ENCODE measurements at places on chromosomes 4 and X.

- no peak for DNase-seq
These were observed 70.3 kb downstream of the ANXA10 start for GRCh38 chr4:168162604-168163003.

GRCh38 chr4:150278206-150278605 lies 200.0 kb downstream of the DCLK2 start:
- no peak for DNase-seq

- no peak for DNase-seq
These were observed 73.0 kb upstream of the NR3C2 start for GRCh38 chr4:148515248-148515647.

DNA sequence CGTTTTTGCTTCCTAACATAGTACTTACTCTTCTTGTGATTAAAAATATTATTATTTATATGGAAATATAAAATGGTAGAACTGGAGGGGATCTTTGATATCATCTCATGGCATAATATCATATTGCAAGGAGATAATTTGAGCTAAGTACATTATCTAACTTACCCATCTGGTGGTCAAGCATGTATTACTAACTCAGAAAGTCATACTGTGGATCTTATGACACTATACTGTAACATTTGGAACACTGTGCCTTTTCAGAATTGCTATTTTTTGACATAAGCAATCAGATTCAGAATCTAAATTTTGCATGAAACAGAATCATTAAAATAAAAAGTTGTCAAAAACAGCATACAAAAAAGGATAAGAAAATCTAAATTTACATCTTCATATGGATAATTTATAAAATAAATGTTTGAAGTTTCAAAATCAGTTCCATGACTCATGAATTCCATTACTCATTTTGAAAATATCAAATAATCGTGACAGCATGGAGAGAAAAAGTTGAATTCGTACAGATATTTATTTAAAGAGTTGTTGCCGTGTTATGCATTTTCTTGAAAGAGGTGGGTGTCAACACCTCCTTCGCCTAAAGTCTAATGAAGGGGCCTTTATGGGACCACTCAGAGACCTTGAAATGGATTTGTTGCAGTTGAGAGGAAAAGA lies 928.1 kb downstream of the PDHA2 start:
- no peak for DNase-seq

DNA sequence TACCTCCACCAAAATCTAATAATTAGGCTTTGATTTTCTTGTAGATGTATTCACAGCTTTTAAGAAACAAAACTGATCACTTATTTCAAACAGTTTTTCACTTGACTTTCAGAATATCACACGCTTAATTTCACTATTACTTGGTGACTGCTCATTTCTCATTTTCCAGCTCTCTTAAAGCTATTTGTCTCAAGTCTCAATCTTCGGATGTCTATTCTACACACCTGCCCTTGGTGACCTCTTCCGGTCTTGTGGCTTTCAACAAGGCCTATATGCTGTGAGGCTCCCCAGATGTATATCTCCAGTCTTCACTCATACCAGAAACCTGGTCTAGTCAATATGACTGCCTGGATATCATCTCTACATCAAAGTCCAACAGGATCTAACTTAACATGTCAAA lies 34.9 kb upstream of the ANXA10 start:
- DNase-seq: no peak

DNA sequence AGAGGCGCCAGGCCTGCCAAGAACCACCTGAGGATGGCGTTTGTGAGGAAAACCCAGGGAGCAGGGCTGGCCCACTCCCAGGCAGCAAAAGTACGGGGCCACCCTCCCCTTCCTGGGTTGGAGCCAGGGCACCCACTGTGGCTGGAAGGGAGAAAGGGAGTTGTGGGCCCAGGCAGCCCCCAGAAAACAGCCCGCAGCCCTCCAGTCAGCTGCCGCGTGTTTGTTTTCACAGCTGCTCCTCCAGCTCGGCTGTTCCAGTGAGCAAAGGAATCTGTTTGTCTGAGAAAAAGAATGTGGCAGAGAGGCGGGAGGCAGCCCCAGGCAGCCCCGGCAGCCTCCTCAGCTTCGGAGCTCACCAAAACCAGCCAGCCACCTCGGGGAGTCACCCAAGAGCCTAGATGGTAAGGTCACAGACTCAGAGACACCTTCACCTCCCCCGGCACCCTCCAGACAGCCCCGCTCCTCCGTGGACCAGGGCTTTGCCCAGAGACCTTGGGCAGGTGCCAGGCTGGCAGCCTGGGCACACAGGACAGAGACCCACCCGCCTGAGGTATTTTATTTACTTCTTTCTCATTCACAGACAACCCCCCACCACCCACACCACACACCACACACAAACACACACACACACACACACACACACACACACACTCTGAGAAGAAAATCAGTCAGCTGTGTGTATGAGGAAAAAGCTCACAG lies 338.1 kb downstream of the BCOR start:
- DNase-seq: no peak

DNA sequence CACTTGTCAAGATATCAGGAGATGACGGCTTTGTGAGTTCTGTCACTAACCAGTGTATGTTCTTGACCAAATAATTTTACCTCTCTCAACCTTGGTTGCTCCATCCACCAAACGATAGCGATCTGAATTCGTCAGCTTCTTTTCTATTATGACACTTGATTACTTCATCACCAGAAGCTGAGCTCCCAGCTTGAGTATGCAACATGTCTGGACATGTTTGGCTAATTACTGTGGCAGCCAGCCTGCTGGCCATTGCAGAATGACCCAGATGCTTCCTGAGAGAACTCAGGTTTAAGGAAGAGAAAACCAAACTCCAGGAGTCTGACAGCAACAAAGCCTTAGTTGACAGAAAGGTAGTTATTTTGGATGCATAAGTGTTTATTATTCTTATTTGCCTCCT lies 46.4 kb upstream of the PARM1 start:
- DNase-seq: no peak

GRCh38 chr4:38582445-38582844 lies 81.6 kb upstream of the KLF3 start:
- no peak for DNase-seq

DNA sequence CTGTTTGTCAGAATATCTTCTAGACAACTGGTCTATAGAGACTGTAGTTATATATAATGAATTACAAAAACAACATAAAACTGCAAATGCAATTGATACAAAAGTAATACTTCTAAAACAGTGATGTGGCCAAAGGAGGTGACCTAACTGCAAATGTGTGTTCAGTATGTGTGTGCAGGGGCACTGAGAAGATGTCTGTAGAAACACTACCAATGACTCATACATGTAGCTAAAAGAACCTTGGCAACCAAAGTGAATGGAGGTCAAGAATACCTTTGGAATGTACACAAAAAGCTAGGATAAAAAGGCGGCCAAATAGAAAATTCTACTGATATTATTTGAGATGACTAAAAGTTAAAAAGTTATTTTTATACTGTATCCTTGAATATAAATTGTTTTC lies 261.8 kb downstream of the CAMK2D start:
- DNase-seq: no peak

- DNase-seq: no peak
These were observed 76.6 kb downstream of the ANXA3 start for GRCh38 chr4:78627966-78628678.

DNA sequence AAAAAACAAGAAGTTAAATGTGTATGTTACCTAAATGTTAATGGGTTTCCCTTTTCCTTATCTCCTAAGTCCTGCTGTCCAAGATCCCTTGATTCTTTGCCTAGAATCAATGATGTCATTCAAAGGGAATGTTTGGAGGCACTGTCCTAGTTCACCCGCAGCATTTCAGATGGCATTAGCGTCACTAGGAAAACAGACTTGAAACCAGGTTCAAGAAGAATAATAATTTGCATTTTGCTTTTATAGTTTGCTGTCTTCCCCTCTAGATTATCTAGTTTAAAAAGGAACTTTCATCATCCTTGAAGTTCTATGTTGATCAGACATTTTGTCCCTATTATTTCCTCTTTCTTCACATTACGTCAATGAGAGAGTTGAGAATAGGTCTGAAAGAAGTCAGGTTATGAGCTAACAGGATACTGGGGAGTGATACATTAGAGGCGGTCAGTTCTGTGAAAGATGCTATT lies 234.1 kb upstream of the PGRMC2 start:
- no peak for DNase-seq

GRCh38 chr4:2367626-2368025 lies 50.8 kb downstream of the ZFYVE28 start:
- DNase-seq: peak; percentile 48

- no peak for DNase-seq
These were observed 300.4 kb upstream of the CPEB2 start for GRCh38 chr4:14701896-14702295.

GRCh38 chr4:25351777-25352416 lies 25.2 kb upstream of the ANAPC4 start:
- no peak for DNase-seq

DNA sequence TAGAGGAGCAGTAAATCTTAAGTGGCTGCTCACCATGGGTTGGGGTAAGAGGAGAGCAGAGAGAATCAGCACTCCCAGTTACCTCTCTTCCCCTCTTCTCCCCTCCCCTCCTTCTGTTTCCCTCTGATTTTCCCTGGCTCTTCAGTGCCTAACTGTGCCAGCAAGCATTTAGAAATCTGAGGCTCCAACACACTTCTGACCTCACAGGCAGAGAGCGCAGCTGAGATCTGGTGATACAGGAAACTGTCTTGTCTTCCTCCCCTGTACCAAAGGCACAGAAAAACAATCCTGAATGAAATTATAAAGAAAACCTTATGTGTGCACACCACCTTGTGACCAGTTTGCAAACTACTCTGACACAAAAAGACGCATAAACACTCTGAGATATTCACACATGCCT lies 82.4 kb upstream of the SMIM10 start:
- DNase-seq: no peak

- peak; percentile 65 for DNase-seq
These were observed 30.8 kb downstream of the NBDY start for GRCh38 chrX:56759736-56760409.

DNA sequence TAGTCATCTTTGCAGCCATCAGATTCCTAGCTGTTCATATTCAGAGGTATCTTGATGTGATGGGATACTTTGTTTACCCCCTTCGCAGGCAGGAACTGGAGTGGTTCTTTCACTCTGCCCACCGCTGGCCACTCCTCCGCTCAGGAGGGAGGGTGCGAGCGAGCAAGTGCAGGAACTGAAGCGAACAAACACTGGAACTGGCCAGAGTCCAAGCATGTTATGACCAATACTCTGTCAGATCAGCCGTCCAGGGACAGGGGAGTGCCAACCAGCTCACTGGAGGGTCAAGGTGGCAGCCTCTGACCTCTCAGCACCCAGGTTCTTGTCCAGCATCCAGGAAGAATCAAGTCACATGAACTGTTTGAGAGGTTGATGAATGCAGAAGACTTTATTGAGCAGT lies 18.0 kb upstream of the MANBA start:
- DNase-seq: no peak

DNA sequence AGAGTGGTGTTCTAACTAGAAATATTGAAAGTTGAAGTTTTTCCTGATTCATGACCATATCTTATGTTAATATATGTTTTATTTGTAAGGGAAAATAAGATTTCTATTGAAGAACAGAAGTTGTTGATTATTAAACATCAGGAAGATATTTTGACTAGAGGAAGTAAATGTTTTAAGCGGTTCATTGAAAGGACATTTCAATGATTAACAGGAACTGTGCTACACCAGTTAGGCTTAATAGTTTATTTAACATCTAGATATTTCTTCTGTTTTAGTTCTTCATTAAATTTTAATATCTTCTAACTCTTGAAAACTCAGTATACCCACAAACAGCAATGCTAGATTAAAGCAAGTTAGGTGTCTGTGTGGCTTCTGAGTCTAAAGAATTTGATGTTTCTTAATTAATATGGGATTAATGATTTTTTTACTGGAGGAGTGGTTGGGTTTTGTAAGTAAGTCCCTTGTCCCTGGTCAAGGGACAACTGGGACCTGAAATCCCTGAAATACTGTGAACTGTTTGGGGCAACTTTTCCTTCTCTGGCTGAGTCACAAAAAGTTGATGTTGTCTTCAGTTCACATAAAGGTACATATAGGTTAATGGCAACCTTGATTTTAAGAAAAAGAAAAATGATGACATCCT lies 42.9 kb upstream of the CYP4V2 start:
- DNase-seq: no peak

GRCh38 chr4:3436798-3437581 lies 4.8 kb upstream of the HGFAC start:
- no peak for DNase-seq

GRCh38 chrX:123626962-123627361 lies 105.9 kb downstream of the THOC2 start:
- no peak for DNase-seq

DNA sequence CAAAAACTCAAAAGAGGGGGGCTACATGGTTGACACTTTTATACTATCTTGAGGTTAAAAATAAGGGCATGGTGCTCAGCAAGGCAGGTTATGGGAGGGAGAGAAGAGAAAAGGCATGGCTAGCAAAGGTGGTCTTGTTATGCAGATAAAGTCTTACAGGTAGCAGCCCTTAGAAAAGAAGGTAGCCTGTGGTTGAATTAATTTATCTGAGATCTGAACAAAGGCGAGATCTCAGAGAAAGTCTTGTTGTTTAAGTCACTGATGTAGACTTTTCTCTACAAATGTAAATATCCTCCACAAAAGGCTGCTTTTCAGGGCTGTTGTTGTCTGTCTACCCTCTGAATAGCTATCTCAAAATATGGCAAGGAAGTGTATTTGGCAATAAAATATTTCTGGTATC lies 1250.4 kb downstream of the PCDH18 start:
- no peak for DNase-seq

- no peak for DNase-seq
These were observed 56.7 kb downstream of the TSPAN5 start for GRCh38 chr4:98601708-98602107.

DNA sequence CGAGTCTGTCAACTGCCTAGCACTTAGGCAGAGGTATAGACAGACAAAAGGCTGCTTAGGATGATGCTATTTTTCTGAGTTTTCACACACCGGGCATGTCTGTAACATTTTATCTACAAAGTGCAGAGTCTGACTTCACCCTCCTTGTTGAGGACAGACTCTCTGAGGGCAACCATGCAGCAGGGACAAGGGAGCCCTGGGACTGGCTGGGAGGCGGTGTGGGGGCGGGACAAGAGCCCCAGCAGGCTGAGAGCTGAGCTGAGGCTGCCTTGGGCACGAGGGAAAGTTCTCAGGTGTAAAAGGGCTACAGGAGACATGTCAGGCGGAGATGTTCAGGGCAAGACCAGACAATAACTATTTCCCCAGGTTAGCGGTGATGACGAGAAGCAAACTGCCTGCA lies 81.6 kb downstream of the GATB start:
- no peak for DNase-seq

- no peak for DNase-seq
These were observed 121.5 kb downstream of the RAPGEF2 start for GRCh38 chr4:159224408-159224807.

DNA sequence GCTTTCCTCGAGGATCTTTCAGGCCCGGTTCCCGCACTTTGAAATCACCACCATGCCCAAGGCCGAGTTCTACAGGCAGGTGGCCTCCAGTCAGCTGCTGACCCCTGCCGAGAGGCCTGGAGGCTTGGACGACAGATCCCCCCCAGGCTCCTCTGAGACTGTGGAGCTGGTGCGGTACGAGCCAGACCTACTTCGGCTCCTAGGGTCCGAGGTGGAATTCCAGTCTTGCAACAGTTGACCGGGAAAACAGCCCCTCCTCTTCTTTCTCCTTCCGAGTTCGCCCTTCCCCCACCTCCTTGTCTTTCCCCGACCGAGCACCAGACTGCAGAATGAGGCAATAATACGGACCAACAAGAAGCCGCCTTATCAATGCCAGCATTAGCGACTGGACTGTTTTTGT lies 54.4 kb downstream of the ELF4 start:
- no peak for DNase-seq

- DNase-seq: no peak
These were observed 41.7 kb downstream of the RFC1 start for GRCh38 chr4:39324446-39324845.

GRCh38 chrX:130545796-130546195 lies 144.0 kb downstream of the RBMX2 start:
- DNase-seq: no peak

- no peak for DNase-seq
These were observed 136.5 kb upstream of the NPY2R start for GRCh38 chr4:155071962-155072361.
